Cardiac muscle cell (in vitro differentiated cells and primary cell): ENCODE measurements at places on chromosomes 2 and 18.

DNA sequence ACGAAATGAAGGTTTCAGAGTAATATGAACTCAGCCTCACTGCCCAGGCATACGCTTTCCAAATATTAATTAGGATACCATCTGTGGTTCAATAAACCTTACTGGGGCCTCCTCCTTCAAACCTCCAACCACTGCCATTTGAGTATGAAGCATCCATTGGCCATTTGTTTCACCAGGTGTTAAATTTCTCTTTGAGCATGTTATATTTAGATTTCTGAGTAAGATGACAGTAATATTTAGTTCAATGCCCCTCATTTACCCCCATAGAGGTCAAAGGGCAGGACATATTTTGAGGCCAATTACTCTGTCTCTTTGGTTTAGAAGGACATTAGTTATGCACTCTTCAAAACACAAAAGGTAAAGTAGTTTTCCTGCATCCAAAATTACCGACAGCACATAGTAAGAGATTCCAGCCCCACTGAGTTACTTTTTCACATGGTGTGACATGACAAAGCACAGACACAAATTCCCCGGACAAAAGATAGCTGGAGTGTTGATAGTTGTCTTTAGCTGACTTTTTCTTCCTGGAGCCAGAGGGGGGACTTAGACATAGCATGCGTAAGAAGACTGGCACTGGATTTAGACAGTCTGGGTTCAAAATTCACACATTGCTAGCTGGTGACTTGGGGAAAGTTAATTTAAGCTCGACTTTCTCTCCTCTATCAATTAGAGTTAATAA is 33.1 kb upstream of the LNPK start:
- no peak for DNase-seq

GRCh38 chr18:69216321-69216720 is 184.4 kb upstream of the DOK6 start:
- DNase-seq: no peak

GRCh38 chr18:13502585-13502984 is 223.8 kb downstream of the FAM210A start:
- DNase-seq: no peak

DNA sequence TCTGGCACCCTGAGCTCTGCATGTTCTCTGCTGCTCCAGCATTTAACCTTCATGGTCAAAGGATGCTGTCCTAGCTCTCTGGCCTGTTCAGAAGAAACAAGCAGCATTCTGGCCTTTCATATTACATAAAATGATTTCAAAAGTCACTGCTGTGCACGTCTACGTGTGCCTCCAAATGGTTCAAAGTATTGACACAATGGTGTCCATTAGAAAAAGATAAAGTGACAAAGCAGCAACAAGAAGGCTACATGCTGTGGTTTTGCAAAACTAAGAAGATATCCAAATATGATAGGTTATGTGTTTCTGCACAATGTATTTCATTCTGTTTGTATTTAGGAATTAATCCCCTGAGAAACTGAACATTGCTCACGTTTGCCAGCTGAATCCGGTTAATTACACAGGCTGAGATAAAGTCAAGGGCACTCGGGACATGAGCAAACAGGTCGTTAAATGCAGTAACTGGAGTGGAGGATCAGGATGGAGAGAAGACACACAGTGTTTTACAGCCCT is 258.5 kb downstream of the DOK6 start:
- DNase-seq: no peak

DNA sequence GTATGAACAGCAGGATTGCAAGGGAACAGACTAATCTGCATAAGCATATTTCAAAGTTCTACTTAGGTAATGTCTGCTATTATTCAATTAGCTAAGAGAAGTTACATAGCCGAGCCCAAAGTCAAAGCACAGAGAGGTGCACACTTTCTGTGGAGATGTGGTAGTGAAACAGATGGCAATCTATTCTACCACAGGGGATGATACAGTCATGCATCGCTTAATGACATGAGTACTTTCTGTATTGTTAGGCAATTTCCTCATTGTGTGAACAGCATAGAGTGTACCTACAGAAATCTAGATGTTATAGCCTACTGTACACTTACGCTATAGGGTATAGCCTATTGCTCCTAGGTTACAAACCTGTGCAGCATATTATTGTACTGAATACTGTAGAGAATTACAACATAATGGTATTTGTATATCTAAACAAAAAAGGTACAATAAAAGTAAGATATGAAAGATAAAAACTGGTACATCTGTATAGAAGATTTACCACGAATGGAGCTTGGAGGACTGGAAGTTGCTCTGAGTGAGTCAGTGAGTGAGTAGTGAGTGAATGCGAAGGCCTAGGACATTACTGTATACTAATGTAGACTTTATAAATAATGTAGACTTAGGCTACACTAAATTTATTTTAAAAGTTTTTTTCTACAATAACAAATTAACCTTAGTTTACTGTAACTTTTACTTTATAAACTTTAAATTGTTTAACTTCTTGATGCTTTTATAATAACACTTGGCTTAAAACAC is 197.6 kb downstream of the MBD5 start:
- no peak for DNase-seq

GRCh38 chr2:44367591-44367990 is 5.8 kb downstream of the CAMKMT start:
- DNase-seq: no peak

DNA sequence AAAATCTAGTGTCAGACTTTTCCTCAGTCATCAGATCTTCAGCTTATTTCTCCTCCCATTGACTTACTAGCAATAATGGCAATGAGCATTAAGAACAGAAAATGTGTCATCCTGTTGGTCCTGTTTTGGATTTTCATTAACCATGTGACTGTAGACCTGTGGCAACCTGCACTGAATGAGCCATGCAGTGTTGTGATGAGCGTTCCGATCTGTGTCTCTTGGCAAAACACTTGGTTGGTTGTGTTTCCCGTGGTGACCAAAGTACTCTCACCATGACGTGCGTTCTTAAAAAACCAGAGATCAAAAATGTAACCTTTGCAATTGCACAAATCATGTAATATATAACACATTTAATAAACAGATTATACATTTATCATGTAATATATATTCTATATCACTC is 138.6 kb downstream of the MAP3K20 start:
- no peak for DNase-seq

- DNase-seq: peak; percentile 29
These were observed 7.4 kb upstream of the DUSP19 start for GRCh38 chr2:183070942-183071844.

- no peak for DNase-seq
These were observed 36.1 kb downstream of the PSTPIP2 start for GRCh38 chr18:46035696-46036680.

DNA sequence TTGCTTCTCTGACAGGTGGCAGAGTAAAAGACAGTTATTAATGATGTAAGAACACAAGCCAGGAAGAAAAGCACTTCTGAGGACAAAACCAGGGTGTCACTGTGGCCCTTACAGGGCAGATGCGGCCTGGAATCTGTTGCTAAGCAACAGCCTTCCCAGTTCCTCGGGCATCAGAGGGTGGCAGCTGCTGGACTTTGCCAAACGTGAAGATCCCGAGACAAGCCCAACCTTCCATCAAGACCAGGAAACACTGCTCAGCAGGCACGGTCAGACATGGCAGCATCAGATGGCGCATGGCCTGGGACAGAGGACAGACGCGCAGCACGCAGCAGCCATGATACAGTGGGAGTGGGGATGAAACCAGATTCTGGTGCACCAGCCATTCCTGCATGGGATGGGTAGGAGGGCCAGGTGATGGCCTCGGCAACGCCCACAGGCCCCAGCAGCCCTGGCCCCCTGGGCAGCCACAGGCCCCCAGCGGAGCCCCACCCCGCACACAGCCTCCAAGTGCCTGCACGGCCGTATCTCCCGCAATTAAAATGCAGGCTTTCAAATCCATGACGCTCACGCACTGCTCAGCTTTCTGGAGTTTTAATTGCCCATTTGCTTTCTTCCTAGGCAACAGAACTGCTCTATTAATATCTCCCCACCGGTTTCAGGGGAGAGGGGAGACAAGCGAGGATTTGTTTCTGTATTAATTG is 89.0 kb downstream of the EIPR1 start:
- DNase-seq: no peak

DNA sequence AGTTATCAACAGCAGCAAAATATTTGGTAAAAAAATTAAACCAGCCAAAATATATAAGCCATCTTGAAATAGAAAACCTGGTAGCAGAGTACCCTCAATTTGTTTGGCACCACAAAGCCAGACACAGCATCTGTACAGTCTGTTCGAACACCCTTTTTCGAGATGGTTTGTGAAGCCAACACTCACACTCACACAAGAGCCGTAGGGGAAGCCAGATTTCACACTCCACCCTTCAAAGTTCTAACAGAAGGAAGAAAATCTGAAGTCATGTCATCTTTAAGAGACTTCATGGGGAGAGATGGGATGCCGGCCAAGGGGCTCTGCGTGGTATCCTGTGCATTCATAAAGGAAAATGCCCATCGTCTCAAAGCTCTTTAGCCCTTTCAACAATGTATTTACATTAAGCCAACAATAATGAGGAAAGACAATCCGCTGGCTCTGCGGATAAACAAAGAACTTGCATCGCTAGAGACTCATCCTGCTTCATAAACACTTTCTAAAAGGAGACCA is 451.5 kb upstream of the CHST9 start:
- no peak for DNase-seq

DNA sequence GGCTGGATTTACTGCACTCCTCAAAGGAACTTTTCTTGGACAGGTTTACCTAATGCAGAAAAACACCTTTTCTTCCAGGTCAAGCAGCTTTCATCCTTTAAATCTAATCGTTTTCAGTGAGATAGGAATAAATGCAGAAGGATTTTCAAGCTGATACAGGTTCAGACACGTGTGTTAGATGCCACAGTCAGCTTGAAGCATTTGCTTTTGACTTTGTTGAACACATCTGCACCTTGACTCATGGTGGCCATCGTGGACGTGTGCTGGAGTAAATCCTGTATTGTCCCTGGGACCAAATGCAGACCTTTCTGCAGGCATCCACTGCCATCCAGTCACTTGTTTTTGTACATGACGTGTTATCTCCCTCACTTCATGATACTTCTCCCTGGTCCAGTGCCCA is 61.9 kb downstream of the KLHL29 start:
- DNase-seq: no peak

DNA sequence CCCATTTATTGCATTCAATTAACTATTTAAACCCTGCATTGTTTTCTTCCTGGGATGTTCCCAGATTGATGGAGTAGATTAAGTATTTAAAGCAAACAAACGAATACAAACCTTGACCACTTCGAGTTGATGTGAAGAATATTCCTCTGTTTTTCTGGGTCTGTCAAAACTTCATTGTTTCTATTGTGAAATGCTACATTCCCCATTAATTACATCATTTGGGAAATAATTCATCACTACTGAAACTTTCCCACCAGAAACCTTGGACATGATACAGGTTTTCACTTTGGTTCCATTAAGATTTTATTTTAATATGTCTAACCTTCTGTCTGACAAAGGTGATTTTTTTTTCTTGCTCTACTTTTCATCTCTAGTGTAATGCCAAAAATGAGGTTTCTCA is 365.1 kb upstream of the ETAA1 start:
- DNase-seq: no peak

GRCh38 chr2:127134833-127135830 is 28.2 kb upstream of the BIN1 start:
- DNase-seq: peak; percentile 38

GRCh38 chr2:43276266-43276941 is 50.0 kb upstream of the ZFP36L2 start:
- no peak for DNase-seq

- DNase-seq: peak; percentile 26
These were observed 3.5 kb downstream of the GDF7 start for GRCh38 chr2:20670315-20671035.

GRCh38 chr2:181421131-181421458 is 36.1 kb upstream of the ITGA4 start:
- no peak for DNase-seq

DNA sequence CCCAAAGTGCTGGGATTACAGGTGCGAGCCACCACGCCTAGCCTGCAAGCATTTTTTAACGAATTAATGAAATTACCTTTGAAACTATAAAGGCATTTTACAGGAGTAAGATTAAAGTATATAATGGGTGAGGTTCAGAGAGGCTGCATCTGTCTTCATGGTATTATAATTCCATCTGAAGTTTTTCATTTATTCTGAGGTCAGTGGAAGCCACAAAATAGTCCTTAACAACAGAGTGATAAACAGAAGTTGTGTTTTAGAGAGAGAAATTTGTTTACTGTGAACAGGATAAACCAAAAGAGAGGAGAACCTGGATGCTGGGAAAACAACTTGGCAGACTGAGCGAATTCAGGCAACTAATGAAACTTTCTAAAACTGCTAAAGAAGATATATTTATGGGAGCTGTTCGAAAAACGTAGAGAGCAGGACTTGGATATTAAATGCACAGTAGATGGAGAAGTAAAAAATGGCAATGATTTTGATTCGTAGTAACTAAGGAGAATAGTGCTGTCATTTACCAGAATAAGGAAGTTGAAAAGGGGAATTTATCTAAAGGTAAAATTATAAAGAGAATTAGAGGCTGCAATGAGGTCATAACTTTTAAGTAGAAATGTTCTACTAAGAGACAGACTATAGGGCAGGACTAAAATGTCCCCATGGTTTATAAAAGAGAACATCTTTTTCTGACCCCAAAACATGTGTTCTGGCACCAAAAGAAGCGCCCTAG is 37.9 kb upstream of the ITGA4 start:
- DNase-seq: no peak

DNA sequence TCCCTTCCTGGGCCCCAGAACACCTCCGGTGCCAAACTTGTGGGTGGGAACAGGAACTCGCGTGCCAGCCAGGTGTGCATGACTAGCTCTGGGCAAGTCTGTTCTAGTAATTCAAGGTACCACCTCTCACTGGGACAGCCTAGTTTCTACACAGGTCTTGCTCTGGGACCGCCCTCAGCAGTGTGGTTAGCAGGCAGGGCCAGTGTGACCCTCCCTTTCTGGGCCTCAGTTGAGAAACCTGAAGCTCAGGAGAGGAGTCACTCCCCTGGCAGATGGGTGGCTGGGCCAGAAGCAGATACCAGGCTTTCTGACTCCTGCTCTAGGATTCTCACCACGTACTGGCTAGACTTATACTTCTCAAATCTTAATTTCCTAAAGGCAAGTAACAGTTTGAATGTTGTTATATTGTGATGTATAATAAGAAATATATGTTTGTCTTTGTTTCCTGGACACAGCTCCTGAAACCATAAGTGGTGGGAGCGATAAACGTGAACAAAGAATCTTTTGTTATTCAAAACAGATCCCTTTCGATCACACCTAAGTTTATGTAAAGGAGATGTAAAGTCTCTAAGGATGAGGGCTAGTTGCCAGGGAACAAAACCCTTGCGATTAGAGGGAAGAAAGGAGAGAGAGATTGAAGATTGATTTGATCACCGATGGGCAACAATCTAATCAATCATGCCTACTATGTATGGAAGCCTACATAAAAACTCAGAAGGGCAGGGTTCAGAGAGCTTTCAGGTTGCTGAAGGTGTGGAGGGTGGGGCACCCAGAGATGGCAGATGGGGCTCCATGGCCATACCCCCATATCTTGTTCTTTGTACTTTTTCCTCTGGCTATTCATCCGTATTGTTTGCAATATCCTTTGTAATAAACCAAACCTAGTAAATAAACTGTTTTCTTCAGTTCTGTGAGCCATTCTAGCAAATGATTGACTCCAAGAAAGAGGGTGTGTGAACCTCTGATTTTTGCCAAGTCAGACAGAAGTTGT is 952 bp upstream of the UGT1A6 start:
- no peak for DNase-seq

- DNase-seq: no peak
These were observed 19.4 kb downstream of the ACKR3 start for GRCh38 chr2:236588932-236589592.

GRCh38 chr18:49052891-49053644 is 102.3 kb upstream of the SMAD7 start:
- DNase-seq: no peak
